ENCODE measurements at places on chromosomes 5 and 9.

- DNase-seq: no peak
These were observed 53.6 kb downstream of the SEMA4D start for GRCh38 chr9:89444274-89444673.

DNA sequence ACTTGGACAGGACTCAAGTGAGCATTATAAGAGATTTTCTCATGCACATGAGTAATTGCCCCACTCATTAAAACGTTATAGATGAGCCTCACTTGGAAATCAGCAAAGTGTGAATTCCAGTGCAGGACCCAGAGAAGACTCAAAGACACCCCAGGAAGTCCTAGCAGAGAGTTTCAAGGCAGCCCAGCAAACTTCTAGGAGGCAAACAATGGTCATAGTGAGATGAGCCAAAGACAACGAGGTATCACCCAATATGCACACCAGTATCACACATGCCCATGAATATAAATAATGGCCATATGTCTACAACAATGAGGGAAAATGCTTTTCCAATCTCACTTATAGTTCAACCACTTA lies 245.9 kb downstream of the ACTL7B start:
- no peak for DNase-seq

GRCh38 chr5:68315679-68316271 lies 100.2 kb downstream of the PIK3R1 start:
- no peak for DNase-seq

- DNase-seq: no peak
These were observed 129.1 kb downstream of the EBF1 start for GRCh38 chr5:158970569-158971014.

DNA sequence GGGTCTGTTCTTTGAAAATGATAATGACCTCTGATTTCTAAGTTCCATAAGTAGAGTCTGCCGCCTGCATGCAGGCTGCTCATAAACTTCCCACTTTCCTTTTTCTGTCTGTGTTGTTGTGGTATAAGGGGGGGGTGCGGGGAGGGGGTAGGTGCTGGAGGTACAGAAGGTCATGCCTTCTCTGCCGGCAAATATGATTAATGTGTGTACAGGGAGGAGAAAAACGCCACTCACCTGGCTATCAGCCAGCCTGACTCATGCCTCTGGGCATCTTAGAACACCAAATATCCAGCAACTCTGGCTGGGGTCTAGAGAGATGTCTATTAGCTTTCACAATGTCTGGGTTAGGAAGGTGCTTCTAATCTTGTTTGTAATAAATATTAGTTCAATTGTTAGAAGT lies 128.3 kb downstream of the EFNA5 start:
- peak; percentile 17 for DNase-seq

DNA sequence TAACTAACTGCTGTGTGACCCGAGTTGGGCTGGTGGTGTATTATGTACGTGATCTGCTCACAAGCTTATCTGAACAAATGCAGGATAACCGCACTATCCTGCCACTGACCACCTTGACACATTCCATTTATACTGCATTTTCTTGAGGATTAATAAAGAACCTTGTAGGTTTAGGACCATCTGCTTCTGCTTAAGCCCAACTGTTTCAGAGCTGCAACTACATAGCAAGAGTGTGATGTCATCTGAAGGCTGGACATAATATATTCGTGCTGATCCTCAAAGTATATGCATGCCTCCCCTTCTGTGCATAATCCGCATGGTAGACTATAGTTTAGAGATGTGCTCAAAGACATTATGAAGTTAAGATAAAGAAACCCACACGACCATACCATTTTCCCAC lies 435.9 kb downstream of the BNC2 start:
- DNase-seq: peak; percentile 22

GRCh38 chr5:37552770-37553719 lies 173.9 kb downstream of the WDR70 start:
- DNase-seq: peak; percentile 57

DNA sequence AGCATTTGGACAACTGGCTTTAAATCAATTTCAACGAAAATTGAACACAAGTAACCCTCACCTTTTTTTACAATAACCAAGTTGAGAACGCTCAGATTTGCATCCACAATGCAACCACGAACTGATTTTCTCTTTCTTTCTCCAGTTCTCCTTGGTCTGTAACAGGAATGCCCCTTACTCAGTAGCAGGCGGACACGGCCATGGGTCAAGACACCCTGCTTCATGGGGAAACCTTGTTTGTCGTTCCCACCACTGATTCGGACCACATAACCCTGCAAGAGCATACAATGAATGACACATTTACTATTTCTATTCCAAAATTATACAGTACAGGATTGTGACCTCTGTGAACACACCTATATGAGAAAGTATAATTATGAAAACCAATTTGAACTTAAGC lies 1.4 kb downstream of the RPS6 start:
- no peak for DNase-seq

GRCh38 chr5:56290378-56291078 lies 57.4 kb upstream of the ANKRD55 start:
- DNase-seq: no peak

GRCh38 chr5:178612299-178612698 lies 14.6 kb downstream of the CLK4 start:
- DNase-seq: no peak

DNA sequence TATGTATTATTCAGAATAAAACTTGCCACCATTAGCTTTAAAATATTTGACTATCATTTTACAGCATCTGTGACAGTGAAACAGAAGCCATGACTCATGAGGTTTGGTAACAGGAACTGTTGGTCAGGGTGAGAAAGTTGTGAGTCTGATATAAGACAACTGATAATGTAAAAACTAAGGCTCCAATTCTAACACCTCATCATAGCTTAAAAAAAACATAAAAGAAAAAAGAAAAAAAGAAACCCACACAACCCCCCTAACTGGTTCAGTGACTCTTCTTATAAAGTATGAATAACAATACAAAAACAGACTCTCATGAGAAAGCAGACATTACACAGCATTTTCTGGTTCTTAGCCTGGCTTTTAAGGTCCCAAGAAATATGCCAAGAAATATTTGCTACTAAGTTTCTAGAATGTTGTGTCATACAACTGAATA lies 85.8 kb downstream of the MRPS27 start:
- DNase-seq: no peak

DNA sequence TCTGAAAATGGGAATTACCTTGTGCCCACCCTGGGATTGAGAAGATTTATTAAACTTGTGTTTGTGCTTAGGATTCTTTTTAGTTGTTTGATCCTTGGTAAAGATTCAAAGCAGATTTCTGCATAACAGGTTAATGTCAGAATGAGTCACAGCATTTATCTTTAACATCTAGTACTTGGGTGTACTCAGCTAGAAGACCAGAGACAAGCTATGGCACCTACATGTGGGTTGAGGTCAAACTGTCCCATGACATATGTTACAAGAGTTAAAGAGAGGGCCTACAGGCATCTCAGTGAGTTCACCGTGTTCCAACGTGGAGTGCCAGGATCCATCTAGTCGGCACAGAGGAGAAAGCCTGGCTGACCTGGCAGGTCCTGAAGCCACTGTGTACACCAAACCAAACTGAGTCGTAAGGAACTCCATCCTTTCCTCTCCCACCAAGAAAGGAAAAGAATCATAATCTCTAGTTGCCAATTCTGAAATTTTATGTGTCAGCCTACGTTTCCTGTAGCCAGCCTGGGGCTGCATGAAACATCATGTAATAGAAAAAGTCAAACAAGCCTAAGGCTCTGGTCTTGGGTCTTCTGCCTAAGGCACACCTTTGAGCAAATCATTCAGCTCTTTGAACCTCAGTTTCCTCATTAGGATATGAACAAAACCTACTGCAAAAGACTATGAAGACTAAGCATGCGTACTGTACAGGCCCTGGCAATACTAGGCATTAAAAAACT lies 73.7 kb downstream of the RCL1 start:
- DNase-seq: no peak

- DNase-seq: no peak
These were observed 92.3 kb downstream of the DAP start for GRCh38 chr5:10668697-10669096.

DNA sequence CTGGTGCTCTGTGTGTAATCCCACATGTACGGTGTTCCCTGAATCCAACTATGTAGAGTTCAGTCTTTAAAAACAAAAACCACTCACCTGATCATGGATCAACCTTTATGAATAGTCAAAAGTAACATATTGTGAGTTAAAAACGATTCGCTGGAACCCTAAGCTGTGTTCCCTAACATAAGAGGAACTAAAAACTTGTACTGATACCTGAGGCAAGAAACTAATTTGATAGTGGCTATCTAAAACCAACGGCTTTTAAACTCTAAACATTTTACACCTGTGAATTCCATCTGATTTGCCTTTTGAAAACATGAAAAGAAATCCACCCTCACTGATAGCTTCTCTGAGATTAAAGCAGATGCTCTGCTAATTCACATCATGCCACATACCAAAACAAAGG lies 101.5 kb downstream of the DEPDC1B start:
- DNase-seq: no peak
